Urinary bladder (tissue), 4 donors: ENCODE measurements at places on chromosomes 7 and 10. TPM values are rescaled to one million over a fixed set of nuclear protein-coding genes. Genes with fewer than 3 reads are reported as not detected.

Gene HTRA1
- 145 TPM for polyA plus RNA-seq

GRCh38 chr7:86914551-86914950 is 144.9 kb downstream of the ELAPOR2 start:
- DNase-seq: no peak

DNA sequence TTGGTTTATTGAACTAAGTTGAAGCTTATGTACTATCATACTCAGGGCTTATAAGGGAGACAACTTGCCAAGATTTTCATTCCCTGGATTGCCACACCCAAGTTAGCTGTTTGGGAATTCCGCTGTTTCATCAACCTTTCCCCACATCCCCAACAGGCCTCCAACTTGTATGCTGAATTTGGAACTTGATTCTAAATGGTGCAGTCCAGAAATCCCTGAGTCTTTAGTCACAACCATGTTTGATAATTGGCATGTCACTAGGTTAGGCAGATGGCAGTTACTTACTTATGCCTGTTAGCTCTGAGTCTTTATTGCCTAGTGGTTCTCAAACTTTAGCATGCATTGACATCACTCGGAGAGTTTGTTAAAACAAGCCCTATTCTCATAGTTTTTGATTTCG is 135.4 kb upstream of the PRPS1L1 start:
- DNase-seq: no peak

DNA sequence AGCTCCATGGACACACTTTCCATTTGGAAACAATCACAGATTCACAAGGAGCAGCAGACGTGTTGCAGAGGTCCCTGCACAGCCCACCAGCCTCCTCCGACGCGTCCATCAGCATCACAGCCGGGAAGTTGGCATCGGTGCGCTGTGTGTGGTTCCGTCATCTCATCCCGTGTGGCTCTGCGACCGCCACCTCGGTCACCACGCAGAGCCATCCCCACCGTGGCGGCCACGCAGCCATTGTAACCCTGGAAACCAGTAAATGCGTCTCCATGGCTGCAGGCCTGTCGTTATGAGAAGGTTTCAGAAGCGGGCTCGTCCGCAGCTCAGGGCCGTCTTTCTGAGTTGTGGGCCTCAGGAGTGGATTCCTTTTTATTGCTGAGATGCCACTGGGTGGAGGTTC is 36.0 kb downstream of the FOXK1 start:
- no peak for DNase-seq

- DNase-seq: no peak
Measured at GRCh38 chr10:49052069-49052468, 63.3 kb downstream of the VSTM4 start.
